ENCODE measurements at places on chromosomes 11 and 22.

- DNase-seq = no peak
These were observed 108.3 kb downstream of the CTTN start for GRCh38 chr11:70506658-70506970.

DNA sequence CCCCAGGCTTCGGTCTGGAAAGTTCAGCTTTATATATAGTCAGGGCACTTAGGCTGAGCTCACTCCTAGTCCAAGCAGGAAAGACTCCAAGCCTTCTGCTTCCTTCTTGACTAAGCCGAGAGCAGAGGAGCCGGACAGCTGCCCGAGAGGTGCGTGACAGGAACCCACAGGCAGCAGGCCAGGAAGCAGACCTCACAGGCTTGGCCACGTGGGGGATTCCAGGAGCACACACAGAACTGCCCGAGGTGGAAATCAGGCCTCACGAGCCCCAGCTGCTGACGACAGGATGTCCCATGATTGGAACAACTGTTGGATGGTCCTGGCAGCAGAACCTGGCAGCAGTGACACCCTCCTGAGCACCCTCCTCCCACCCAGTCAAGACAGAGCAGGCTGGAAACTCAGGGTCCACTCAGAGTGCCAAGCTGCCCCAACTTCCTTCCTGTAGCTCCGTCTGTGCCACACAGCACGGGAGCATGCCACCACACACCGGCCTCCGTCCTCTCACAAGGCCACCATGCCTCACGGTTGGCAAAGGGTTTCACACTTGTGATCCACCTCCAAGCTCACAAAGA, 5.4 kb downstream of the PLA2G6 start:
- no peak for DNase-seq

GRCh38 chr11:14345668-14346067, 13.3 kb downstream of the RRAS2 start:
- no peak for DNase-seq

GRCh38 chr11:92627615-92628256, 341.7 kb upstream of the MTNR1B start:
- no peak for DNase-seq

DNA sequence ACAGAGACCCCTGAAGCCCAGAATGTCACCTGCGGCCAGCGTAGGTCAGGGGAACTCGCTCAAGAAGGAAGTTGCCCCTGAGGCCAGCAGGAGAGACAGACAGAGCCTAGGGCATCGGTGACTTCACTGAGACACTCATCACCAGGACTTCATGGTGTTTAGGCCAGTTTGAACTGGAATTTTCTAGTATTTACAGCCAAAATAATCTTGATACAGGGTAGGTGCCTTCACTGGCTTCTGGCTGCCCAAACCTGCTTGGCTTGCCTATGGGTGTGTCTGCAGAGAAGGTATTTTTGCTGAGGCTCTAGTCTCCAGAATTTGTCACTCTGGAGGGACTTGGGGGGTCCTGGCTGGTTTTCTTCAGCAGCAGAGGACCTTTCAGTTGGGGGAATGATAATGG, 86.6 kb downstream of the FBXO7 start:
- no peak for DNase-seq

- DNase-seq = peak; percentile 49
These were observed 33.4 kb downstream of the FDX1 start for GRCh38 chr11:110463153-110463552.

DNA sequence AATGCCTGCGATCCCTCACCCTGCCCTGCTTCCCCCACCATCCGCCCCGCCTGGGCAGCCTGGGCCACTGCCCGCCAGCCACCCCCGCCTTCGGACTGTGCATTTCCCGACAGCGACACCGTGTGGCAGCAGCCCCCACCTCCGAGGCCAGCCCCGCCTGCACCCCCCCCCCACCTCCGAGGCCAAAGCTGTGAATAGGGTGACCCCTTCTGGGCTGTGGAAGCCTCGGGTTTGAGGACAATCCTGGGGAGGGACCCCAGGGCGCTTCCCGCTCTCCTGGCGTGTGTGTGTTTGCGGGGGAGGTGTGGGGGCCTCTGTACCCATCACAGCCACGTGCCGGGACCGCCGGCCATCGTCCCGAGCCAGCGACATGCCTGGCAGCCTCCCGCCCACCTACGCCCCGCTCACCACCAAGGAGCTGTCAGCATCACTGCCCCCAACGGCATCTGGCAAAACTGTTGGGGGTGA, 33.8 kb upstream of the PPARA start:
- peak; percentile 92 for DNase-seq

- DNase-seq = peak; percentile 73
These were observed 36.2 kb upstream of the CD5 start for GRCh38 chr11:61065955-61066638.

DNA sequence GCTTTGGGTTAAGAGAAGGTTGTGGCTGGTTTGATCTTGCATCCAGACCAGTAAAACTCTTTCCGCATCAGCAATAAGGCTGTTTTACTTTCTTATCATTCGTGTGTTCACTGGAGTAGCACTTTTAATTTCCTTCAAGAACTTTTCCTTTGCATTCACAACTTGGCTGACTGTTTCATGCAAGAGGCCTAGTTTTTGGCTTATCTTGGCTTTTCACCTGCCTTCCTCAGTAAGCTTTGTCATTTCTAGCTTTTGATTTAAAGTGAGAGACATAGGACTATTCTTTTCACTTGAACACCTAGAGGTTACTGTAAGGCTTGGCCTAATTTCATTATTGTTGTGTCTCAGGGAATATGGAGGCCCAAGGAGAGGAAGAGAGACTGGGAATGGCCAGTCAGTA, 144.5 kb downstream of the UVRAG start:
- no peak for DNase-seq

GRCh38 chr11:13924801-13925327, 37.7 kb upstream of the SPON1 start:
- DNase-seq = no peak

DNA sequence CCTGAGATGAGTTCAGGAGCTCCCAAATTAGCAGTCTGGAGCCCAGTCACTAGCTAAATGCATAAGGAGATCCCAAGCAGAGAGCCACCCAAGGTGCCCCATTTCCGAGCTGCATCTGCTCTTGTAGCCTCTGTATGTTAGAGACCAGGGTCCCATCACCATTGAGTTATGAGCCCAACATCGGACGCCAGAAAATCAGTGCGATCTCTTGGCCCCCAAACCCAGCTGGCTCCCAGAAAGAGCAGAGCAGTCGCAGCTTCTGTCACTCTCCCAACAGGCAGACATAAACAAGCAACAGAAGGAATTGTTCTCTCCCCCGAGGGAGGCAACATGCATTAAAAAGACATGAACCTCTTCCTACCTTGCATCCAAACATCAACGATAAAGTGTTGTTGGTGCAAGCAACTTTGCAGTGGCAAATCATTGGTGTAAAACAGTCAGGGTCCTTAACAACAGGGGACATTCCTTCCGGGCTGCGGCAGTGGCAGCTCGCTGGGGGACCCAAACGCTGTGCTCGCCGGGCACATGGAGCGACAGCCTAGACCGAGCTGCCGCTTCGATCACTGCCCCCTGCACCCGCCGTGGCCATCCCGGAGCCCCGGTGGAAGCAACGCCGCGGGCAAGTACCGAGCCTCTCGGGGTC, 907.1 kb downstream of the DLG2 start:
- no peak for DNase-seq

- DNase-seq = no peak
These were observed 33.1 kb upstream of the SHISAL1 start for GRCh38 chr22:44345872-44346271.

DNA sequence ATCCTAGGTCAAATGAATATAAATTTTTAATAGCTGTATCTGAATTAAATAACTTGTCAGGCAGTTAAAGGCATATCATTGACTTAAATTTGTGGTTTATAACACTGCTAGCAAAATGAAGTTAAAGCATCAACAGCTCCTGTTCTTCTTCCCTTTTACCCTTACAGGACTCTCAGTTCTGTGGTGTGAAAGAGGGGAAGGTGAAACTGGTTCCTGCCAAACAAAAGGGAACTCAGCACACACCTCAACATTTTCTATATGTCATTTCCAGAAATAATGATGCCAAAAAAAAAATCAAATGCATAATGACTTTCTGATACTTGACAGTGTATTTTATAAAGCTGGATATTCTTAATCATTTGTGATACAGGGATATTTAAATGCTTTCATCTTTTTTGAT, 21.2 kb downstream of the ARL14EP start:
- no peak for DNase-seq

- no peak for DNase-seq
These were observed 13.8 kb downstream of the ATP5MG start for GRCh38 chr11:118415062-118415738.

DNA sequence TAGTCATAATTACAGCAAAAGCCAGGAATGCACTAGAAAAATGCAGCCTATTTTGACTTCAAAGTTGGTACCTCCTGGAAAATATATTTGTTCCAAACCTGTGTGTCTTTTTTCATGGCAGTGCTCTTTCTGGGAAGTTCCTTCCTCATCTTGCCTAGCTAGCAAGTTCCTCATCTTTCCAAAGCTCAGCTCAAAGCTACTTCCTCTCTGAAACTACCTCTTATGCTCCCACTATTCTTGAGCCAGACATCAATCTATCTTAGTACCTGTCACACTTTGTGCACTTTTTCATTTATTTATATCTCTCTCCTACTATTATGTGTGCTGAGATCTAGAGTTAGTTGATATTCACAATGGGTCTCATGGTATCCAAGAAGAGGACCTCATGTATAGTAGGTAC, 191.6 kb upstream of the CCDC90B start:
- no peak for DNase-seq
